ENCODE measurements at places on chromosomes 7 and 10. TPM values are rescaled to one million over a fixed set of nuclear protein-coding genes. Genes with fewer than 3 reads are reported as not detected.

- DNase-seq, result no peak
- H3K4me3 ChIP-seq, result no peak overlapping the region
- no peak overlapping the region for H3K27ac ChIP-seq
- H3K4me1 ChIP-seq, result peaks cover 38% of the 10 kb centered on the region
- no peaks in the 10 kb centered on the region for H3K27me3 ChIP-seq
- H3K36me3 ChIP-seq, result peaks cover 27% of the 10 kb centered on the region
Measured at GRCh38 chr7:112784603-112785002, 5.6 kb downstream of the TMEM168 start.

- no peak for DNase-seq
- H3K4me1 ChIP-seq, result no peaks in the 10 kb centered on the region
- H3K4me3 ChIP-seq, result no peak overlapping the region
- no peaks in the 10 kb centered on the region for H3K36me3 ChIP-seq
Measured at GRCh38 chr7:121180436-121181063, 148.2 kb upstream of the WNT16 start.

GRCh38 chr10:13500201-13500600 is 28.6 kb downstream of the BEND7 start:
- H3K27me3 ChIP-seq, result peaks cover 2% of the 10 kb centered on the region
- H3K36me3 ChIP-seq, result no peaks in the 10 kb centered on the region
- H3K27ac ChIP-seq, result no peak overlapping the region
- no peak for DNase-seq

DNA sequence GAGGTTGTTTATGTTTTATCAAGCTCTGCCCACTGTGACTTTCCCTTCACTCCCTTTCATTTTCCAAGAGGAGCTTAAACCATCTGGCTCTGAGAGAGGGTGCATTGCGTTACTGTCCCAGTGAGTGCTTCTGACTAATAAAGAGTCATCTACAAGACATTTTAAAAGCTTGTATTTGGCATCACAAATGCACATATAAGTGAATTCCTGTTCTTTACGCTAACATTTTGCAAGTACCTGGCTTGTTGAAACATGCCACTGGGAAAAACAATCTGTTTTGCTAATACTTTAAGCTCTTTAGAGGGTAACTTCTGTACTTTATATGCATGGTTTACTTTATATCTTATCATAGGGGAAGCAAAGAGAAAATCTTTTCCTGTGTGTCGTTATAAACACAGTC is 534.6 kb upstream of the POM121L12 start:
- no peak overlapping the region for H3K4me3 ChIP-seq
- H3K36me3 ChIP-seq, result no peaks in the 10 kb centered on the region
- no peak for DNase-seq

- no peak overlapping the region for H3K27ac ChIP-seq
- no peaks in the 10 kb centered on the region for H3K4me1 ChIP-seq
- no peak for DNase-seq
- H3K4me3 ChIP-seq, result no peak overlapping the region
- H3K36me3 ChIP-seq, result no peaks in the 10 kb centered on the region
- H3K27me3 ChIP-seq, result no peaks in the 10 kb centered on the region
Measured at GRCh38 chr10:52466464-52466863, 152.4 kb downstream of the DKK1 start.

DNA sequence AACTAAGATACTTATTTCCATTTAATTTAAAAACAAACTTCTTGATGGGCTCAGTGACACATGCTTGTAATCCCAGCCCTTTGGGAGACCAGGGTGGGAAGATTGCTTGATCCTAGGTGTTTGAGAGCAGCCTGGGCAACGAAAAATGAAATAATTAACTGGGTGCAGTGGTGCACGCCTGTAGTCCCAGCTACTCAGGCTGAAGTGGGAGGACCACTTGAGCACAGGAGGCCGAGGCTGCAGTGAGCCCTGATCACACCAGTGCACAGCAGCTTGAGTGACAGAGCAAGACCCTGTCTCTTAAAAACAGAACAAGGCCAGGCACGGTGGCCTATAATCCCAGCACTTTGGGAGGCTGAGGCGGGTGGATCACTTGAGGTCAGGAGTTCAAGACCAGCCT is 37.4 kb downstream of the AVL9 start:
- no peak overlapping the region for H3K4me3 ChIP-seq
- H3K4me1 ChIP-seq, result peaks cover 4% of the 10 kb centered on the region
- no peaks in the 10 kb centered on the region for H3K27me3 ChIP-seq
- DNase-seq, result no peak

DNA sequence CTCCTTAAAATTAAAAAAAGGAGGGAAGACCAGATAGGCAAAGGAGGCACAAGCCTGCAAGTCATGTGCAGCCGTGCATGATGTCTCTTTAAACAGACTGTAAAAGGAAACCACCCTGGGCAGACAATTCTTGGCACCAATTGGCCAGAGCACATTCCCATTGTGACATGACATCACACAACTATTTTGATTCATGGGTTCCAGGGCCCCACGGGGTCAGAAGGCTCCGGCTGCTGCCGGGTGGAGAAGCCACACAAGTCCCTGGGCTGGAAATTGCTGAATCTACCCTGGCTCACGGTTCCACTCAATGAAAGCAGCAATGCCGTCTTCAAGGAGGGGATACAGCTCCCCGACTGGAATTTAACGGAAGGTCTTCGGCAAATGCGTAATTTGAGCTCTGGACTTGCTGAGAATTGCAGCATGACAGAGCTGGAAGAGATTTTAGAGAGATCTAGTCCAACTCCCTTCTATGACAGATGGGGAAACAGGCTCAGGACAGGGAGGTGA is 140.5 kb downstream of the PRKAG2 start:
- H3K27ac ChIP-seq, result no peak overlapping the region
- H3K4me3 ChIP-seq, result no peak overlapping the region
- no peaks in the 10 kb centered on the region for H3K27me3 ChIP-seq
- no peaks in the 10 kb centered on the region for H3K4me1 ChIP-seq
- H3K36me3 ChIP-seq, result no peaks in the 10 kb centered on the region

GRCh38 chr10:123100030-123100762 is 35.6 kb upstream of the HMX3 start:
- no peaks in the 10 kb centered on the region for H3K36me3 ChIP-seq
- no peak for DNase-seq
- no peaks in the 10 kb centered on the region for H3K4me1 ChIP-seq

DNA sequence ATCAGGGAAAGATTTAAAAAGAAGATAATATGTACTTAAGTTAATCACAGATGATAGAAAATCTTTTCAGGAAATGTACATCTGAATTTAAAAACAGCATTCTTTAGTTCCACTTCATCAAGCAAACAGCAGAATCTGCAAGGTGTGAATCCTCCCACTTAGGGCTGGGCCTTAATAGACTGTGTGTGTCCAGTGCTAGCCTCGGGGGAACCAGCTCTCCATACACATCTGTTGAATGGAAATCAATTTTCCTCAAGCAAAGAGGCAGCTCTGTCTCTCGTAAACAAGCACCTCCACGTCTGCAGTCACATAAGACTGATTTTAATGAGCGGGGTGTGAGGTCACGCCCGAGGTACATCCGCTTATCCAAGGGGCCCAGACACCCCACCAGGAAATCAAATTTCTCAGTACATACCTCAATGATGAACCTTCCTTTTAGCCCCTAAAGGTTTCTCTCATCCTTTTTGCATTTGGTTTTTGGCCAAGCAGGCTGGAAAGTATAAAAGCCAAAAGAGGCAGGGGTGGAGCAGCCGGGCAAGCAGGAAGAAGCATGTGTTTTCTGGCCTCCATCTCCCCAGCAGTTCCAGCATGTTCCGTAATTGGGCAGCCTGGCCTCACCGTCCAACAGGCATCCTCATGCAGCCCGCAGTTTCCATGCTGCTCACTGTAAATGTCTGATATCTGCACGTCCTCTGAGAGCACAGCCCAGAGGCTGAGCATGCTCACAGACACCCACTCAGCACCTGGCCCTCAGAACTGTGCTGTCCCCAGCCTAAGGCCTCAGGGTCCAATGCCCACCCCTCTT is 131.3 kb downstream of the GLI3 start:
- no peak overlapping the region for H3K4me3 ChIP-seq

GRCh38 chr10:77907900-77908717 is 18.4 kb downstream of the DLG5 start:
- peaks cover 4% of the 10 kb centered on the region for H3K27me3 ChIP-seq
- H3K4me1 ChIP-seq, result peaks cover 2% of the 10 kb centered on the region
- no peak overlapping the region for H3K27ac ChIP-seq

- H3K36me3 ChIP-seq, result no peaks in the 10 kb centered on the region
- no peak overlapping the region for H3K27ac ChIP-seq
- H3K27me3 ChIP-seq, result no peaks in the 10 kb centered on the region
- no peak for DNase-seq
- no peaks in the 10 kb centered on the region for H3K4me1 ChIP-seq
Measured at GRCh38 chr10:117431160-117431559, 55.9 kb upstream of the PDZD8 start.

- DNase-seq, result no peak
- no peak overlapping the region for H3K27ac ChIP-seq
- no peaks in the 10 kb centered on the region for H3K36me3 ChIP-seq
- H3K27me3 ChIP-seq, result peaks cover 7% of the 10 kb centered on the region
- H3K4me3 ChIP-seq, result peak overlapping the region; percentile 12
- H3K4me1 ChIP-seq, result peaks cover 11% of the 10 kb centered on the region
Measured at GRCh38 chr7:348962-349743, 59.2 kb downstream of the FOXL3 start.

- no peaks in the 10 kb centered on the region for H3K27me3 ChIP-seq
- no peak overlapping the region for H3K4me3 ChIP-seq
- no peak for DNase-seq
- no peaks in the 10 kb centered on the region for H3K36me3 ChIP-seq
- H3K27ac ChIP-seq, result no peak overlapping the region
Measured at GRCh38 chr10:10193848-10194247, 823.8 kb upstream of the CELF2 start.

DNA sequence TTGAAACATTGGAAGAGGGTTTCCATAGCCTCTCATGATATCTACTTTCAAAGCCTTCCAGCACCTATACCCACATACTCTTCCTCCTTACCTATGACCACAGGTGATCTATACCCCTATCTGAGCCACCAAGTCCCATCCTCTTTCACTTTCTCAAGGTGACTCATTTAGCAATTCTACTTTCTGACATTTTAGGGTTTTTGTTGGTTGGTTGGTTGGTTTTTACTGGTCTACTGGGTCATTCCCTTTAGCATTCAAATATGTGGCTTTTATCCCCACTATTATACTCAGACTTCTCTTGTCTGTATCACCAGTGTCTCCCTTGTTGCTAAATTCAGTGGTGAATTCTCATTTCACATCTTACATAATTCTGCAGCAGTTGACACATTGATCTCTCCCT is 130.4 kb upstream of the STEAP4 start:
- H3K4me1 ChIP-seq, result no peaks in the 10 kb centered on the region
- H3K4me3 ChIP-seq, result no peak overlapping the region
- no peaks in the 10 kb centered on the region for H3K27me3 ChIP-seq
- no peaks in the 10 kb centered on the region for H3K36me3 ChIP-seq

GRCh38 chr7:80445351-80445750 is 66.5 kb downstream of the GNAT3 start:
- H3K4me3 ChIP-seq, result no peak overlapping the region
- H3K4me1 ChIP-seq, result no peaks in the 10 kb centered on the region
- H3K27ac ChIP-seq, result no peak overlapping the region
- no peaks in the 10 kb centered on the region for H3K36me3 ChIP-seq
- DNase-seq, result no peak
- no peaks in the 10 kb centered on the region for H3K27me3 ChIP-seq

- peaks cover 60% of the 10 kb centered on the region for H3K4me1 ChIP-seq
- DNase-seq, result no peak
- peak overlapping the region; percentile 96 for H3K27ac ChIP-seq
- H3K4me3 ChIP-seq, result peak overlapping the region; percentile 68
Measured at GRCh38 chr7:111029141-111029572, 61.8 kb upstream of the LRRN3 start.

DNA sequence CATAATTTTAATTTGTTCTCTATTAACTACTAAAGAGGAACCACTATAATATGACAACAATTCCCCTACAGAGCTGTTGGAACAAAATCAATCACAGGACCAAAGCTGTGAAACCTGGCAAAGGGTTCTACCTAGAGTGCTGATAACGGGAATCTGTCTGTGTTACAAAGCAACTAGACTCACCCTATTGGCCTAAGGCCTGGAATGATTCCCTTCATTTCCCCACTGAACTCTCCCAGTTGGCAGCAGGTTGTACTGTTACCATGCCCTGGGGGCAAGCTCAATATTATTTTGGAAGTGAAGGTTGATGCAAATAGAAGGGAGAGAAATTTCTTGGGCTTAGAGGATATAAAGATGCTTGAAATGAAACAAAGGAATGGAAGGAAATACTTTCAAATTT is 81.8 kb downstream of the SEMA3A start:
- H3K27me3 ChIP-seq, result peaks cover 7% of the 10 kb centered on the region
- no peaks in the 10 kb centered on the region for H3K36me3 ChIP-seq
- no peak overlapping the region for H3K4me3 ChIP-seq
- no peak for DNase-seq
- peaks cover 2% of the 10 kb centered on the region for H3K4me1 ChIP-seq

DNA sequence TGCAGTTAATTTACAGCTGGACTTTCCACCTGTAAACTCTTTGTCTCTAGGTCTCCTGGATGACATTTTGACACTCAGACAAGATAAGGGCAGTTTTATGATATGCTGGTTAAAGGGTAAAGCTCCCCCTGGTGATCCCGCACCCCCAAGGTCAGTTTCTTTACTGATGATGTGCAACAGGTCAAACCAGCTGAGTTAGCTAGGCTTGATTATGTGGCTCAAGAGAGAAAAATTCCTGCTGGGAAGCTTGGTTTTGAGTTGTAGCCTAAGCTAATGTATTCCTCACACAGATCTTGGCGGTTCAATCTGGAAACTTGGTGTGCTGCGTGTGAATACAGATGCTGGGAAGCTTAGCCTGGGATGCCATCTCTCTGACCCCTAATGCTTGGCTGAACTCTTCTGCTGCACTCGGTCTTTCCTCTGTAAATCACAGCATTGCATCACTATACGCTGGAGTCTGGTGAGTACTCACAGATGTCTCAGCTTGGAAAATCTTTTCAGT is 11.4 kb upstream of the AKR1D1 start:
- H3K4me1 ChIP-seq, result no peaks in the 10 kb centered on the region
- no peaks in the 10 kb centered on the region for H3K36me3 ChIP-seq
- no peak overlapping the region for H3K4me3 ChIP-seq
- H3K27ac ChIP-seq, result no peak overlapping the region

GRCh38 chr7:27602766-27603165 is 59.9 kb downstream of the HIBADH start:
- no peaks in the 10 kb centered on the region for H3K36me3 ChIP-seq
- no peaks in the 10 kb centered on the region for H3K4me1 ChIP-seq
- H3K27me3 ChIP-seq, result no peaks in the 10 kb centered on the region
- no peak for DNase-seq
- H3K4me3 ChIP-seq, result no peak overlapping the region
- H3K27ac ChIP-seq, result no peak overlapping the region

- H3K4me1 ChIP-seq, result no peaks in the 10 kb centered on the region
- H3K36me3 ChIP-seq, result no peaks in the 10 kb centered on the region
- H3K27ac ChIP-seq, result no peak overlapping the region
- H3K4me3 ChIP-seq, result no peak overlapping the region
- no peak for DNase-seq
Measured at GRCh38 chr10:9762966-9763656, 1254.6 kb upstream of the CELF2 start.

GRCh38 chr10:3902054-3902808 is 117.2 kb upstream of the KLF6 start:
- H3K27ac ChIP-seq, result peak overlapping the region; percentile 87
- H3K36me3 ChIP-seq, result no peaks in the 10 kb centered on the region
- peak; percentile 79 for DNase-seq
- no peaks in the 10 kb centered on the region for H3K27me3 ChIP-seq
- peaks cover 29% of the 10 kb centered on the region for H3K4me1 ChIP-seq

Gene RAB11FIP2
- 12.3 TPM for total RNA-seq

Gene TEX47
- not detected for total RNA-seq

Gene SKIDA1
- 0.02 TPM for total RNA-seq

Gene CALML3
- not detected for total RNA-seq

Gene ASIC3
- total RNA-seq, result 4.0 TPM

Gene STK17A
- 30.8 TPM for total RNA-seq

Data from activated CD4-positive, alpha-beta T cell treated with anti-CD3 and anti-CD28 coated beads, Interleukin-2, amount 10 ng/mL, durations not matched to agents 24 days and 14 days (primary cell).